ENCODE measurements at places on chromosomes 7 and 10. TPM values are rescaled to one million over a fixed set of nuclear protein-coding genes. Genes with fewer than 3 reads are reported as not detected.

DNA sequence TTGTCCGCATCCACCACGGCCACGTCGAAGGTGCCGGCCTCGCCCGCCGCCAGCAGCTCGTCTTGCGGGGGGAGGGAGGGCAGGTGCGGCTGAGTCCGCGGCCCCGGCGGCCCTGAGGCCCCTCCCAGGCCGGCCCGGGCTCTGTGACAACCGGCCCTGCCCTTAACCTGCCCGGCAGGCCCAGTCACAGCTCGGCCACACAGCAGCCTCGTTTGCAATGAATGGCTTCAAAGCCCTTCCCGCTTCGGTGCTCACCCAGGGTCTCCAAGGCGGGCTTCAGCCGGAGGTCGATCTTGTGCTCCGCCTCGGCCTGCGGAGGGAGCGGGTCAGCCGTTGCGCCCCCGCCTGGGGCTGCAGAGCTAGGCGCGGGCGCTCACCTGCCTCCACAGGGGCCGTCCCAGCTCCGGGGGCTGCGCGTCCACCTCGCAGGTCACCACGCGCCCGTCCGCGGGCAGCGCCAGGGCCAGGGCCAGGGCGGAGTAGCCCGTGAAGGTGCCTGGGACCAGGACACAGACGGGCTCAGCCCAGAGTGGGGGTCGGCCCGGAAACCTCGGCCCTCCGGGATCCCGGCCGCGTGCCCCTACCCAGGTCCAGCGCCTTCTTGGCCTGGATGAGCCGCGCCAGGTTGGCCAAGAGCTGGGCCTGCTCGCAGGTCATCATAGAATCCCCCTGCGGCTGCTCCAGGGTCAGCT lies 928 bp downstream of the COMTD1 start:
- DNase-seq: peak; percentile 44

DNA sequence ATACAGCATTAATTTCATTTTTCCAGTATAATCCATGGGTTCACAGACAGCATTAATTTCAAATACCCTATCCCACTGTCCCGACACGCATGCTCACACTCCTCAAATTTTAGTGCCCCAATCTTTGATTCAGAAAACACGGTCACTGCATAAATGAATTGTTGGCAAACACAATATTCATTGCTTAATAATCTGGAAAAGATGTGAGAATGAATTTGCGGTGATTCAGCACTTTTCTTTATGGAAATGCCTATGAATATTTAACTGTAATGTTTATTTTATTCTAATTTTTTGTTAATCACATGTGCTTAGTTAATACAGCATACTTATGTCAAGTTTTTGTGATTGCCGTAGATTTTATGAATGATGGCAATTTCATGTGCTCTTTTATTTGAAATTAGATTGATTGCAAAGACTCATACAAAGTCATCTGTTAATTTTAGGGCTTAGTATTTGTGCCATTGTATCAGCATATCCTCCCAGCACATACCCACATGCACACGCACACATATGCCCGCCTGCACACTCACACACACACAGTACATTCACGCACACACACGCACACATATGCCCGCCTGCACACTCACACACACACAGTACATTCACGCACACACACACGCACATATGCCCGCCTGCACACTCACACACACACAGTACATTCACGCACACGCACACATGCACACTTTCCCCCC lies 35.1 kb downstream of the MACROH2A2 start:
- DNase-seq: no peak

GRCh38 chr7:136405931-136406777 lies 429.0 kb upstream of the MTPN start:
- DNase-seq: no peak

DNA sequence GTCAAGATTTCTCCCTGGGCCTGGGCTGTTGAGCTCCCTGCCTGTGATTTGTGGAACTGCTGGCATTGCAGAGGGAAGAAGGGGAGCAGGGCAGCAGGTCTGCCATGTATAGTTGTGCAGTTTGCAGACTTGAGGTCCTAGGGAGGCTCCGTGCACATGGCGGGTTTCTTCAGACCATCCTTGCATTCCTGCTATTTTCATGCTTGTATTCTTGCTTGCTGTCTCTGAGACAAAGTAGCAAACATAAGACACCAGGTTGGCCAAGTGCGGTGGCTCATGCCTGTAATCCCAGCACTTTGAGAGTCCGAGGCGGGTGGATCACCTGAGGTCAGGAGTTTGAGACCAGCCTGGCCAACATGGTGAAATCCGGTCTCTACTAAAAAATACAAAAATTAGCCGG lies 61.1 kb downstream of the NPTX2 start:
- DNase-seq: no peak

- no peak for DNase-seq
Observed at GRCh38 chr10:71840958-71841335, 10.1 kb downstream of the PSAP start.

DNA sequence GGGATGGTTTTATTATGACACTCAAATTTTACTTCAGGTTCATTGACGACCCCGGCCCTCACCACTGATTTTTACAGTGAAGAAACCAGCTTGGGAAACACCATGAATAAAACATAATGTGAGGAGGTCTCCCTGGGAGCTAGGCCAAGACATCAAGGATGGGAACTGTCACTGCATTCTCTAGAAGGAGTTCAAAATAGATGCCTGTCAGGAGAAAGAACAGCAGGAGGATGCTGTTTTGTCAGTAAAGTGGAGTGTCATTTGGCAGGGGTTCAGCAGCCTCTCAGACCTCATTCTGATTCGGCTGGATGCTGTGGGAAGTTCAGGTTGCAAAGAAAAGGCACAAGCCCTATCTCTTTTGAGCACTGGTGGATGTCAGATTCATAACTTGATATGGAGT lies 360.3 kb upstream of the C7orf33 start:
- no peak for DNase-seq

Gene RSPH10B
- total RNA-seq: not detected

Gene TSPAN33
- total RNA-seq: 3.3 TPM

DNA sequence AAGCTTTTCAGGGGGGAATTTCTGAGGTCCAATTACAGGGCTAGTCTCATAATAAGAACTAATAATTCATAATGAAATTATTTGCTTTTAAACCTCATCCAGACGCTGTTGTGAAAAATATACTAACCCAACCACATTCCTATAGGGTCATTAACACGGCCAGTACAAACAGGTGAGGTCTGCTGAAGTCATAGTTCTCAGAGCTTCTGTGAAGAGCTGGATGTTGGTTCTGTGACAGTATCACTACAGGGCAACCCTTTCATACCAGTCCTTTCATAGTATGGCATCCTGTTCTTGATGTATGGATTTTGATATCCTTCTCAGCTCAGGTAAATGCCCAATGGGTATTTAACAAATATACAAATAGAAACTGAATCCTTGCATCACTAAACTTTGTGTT lies 62.3 kb upstream of the FAM133B start:
- no peak for DNase-seq

DNA sequence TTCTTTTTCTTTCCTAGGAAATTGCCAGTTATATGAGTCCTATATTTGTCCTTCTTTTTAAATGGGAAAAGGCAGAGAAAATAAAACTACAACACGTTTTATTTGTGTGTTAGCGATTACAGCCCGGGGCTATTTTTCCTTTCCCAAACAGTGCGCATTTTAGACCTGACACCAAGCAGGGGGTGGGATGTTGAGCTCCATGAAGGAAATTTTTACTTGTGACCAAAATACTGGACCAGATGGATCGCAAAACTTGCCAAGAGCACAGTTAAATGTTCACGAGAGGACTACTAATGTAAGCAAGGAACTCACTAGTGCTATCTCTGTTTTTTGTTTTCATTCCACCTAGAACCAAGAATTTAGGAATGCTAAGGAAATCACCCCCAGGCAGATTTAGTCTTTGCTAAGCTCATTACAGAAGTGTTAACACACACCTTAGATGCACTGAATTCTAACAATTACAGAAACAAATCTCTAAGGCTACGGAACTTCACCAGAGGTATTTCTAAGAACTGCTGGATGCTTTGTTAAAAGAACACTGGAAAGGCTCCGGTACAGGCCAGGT lies 114.8 kb downstream of the JAZF1 start:
- DNase-seq: no peak

Gene ENTPD1
- total RNA-seq: 73.4 TPM

Gene IGF2BP3
- total RNA-seq: not detected

Gene TEX47
- not detected for total RNA-seq

- no peak for DNase-seq
Observed at GRCh38 chr7:105655067-105655466, 73.8 kb upstream of the EFCAB10 start.

- no peak for DNase-seq
Observed at GRCh38 chr10:51217505-51217904, 143.2 kb downstream of the PRKG1 start.

Gene ATP5MK
- total RNA-seq: 235 TPM

- DNase-seq: no peak
Observed at GRCh38 chr7:12929476-12930140, 242.2 kb downstream of the ARL4A start.

Gene FGFR2
- total RNA-seq: 12.9 TPM

Gene GIMAP5
- 47.0 TPM for total RNA-seq

DNA sequence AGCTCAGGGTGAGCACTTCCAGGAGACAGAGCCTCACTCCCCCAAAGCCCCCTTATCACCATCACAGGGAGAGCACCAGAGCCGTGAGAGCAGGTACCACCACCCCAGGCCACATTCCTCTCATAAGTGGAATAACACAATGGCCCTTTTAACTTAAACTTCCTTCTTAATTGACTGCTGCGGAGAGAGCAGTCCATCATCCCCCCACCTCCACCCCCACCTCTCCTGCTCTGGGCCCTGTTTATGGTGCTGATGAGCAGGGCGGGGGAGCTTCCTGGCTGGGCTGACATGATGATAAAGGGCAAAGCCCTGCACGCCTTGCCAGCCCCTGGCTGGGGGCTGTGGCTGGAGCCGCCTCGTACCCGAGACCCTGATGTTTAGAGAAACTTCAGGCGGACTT lies 81.4 kb upstream of the PODXL start:
- no peak for DNase-seq

DNA sequence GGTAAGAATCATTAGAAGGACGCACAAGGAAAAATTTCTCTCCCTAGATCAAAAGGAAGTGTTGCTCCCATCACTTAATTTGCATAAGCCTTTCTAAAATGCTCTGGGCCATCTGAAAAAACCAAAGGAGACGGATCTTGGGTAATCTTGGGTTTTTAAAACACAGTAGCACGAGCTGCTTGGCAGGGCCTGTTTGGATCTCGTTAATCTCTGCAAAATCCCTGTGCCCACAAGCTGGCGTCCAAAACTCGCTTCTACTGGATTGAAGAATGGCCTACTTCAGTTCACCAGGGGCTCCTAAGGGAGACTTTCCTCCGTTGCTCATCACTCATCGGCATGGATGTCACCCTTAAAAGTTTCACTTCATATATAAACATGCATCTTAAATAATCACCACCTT lies 128.6 kb downstream of the RNF216 start:
- DNase-seq: no peak

DNA sequence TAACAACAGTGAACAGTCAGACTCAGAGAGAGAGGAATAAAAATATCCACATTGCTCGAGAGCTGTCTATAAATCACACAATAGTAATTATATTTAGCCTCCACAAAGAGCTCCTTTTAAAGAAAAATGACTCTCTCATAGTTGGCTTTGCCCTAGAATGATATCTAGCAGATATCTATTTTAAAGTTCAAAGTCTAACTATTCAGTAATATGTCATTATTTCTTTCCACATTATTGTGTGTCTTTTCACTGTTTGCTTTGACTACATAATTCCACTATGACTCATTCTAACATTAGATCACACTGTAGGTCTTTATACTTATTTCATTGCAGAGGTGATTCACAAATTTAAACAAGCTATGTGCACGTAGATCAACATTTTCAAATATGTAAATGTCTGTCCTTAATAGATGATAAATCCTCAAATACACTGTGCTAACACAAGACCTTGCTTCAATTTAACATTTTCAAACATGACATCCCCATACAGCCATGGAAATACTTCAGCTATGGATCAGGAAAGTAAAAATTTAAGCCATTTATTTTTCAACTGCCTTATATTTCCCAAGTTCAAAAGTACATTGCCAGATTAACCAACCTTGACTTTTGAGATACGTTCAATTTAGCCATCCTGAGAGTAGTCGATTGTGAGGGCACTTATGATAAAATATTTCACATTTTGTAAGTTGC lies 99.9 kb upstream of the AKR1E2 start:
- DNase-seq: no peak

- no peak for DNase-seq
Observed at GRCh38 chr10:49564461-49565009, 25.6 kb upstream of the ERCC6 start.

Gene NODAL
- total RNA-seq: not detected

- DNase-seq: no peak
Observed at GRCh38 chr10:113666682-113667252, 2.9 kb upstream of the NRAP start.

Gene INPP5A
- 36.6 TPM for total RNA-seq

GRCh38 chr7:43697690-43698089 lies 31.6 kb downstream of the COA1 start:
- no peak for DNase-seq

Gene HGF
- total RNA-seq: 5.0 TPM

Data from Peyer's patch (tissue), 4 donors.